ENCODE measurements at places on chromosomes 12 and 14.

DNA sequence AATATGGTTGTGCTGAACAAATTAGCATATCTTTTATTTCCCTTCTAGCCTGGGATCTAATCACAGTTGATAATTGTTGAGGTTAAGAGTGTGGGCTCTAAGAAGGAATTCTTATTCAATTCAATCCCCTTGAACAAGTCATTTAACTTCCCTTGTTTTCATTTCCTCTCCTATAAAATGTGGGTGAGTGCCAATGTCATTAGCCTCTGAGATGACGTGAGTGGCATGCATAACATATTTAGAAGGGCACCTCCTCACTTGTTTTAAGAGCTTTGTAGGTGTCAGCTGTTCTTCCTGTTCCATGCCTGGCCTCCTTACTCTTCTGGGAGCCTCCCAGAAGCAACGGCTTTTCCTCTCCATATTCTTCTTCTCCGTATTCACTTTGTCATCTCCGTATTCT is 155.4 kb upstream of the NEDD1 start:
- no peak for DNase-seq

- peak; percentile 34 for DNase-seq
Measured at GRCh38 chr12:52522346-52523011, 2.3 kb upstream of the KRT5 start.

- DNase-seq = no peak
Measured at GRCh38 chr12:31558521-31558920, 32.4 kb downstream of the DENND5B start.

GRCh38 chr12:95435355-95435754 is 38.6 kb upstream of the METAP2 start:
- DNase-seq = no peak

DNA sequence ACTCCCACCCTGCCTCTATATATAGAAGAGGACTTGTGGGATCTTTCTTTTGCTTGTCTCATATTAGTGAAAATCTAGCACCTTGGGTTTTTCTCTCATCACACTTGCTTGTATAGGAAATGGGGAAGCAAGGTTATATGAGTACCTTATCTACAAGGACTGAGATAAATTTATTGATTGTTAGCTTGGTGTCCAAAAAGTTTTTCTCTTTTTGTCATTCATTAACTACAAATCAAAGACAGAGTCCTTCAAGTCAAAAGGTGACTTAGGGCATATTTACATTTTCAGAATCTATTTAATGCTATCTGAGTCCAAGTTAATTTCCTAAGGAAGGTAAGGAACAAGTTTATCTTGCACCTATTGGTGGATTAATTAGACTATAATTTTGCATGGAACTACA is 92.7 kb downstream of the SNAPC1 start:
- no peak for DNase-seq

DNA sequence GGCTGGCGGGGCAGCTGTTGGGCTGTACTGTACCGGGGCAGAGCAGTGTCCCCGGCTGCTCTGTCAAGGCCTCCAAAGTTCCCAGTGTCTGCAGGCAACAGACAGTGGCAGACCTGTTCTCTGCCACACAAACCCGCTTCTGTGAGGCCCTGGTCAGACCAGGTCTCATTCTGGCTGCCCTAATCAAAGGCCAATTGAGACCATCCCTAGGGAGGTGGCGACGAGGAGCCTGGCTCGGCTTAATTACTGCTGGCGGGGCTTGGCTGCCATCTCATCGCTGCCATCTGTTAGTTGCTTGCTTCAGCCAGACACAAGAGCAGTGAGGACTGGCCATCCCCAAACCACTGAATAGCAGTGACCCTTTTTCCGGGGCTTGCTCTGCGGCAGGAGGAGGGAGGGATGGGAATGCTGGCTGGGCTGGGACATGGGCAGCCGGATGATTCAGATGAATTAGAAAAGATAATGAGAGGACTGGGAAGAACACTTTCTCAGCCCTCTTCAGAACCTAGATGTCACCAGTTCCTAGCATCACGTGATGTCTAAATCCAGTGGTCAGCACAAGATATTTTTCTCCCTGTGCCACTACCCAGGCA is 24.5 kb downstream of the ERG28 start:
- no peak for DNase-seq

- DNase-seq = no peak
Measured at GRCh38 chr12:28177905-28178304, 12.4 kb upstream of the CCDC91 start.

GRCh38 chr12:55830601-55831446 is 1.4 kb upstream of the DNAJC14 start:
- DNase-seq = peak; percentile 62

- no peak for DNase-seq
Measured at GRCh38 chr14:59184396-59184795, 4.1 kb upstream of the DAAM1 start.

DNA sequence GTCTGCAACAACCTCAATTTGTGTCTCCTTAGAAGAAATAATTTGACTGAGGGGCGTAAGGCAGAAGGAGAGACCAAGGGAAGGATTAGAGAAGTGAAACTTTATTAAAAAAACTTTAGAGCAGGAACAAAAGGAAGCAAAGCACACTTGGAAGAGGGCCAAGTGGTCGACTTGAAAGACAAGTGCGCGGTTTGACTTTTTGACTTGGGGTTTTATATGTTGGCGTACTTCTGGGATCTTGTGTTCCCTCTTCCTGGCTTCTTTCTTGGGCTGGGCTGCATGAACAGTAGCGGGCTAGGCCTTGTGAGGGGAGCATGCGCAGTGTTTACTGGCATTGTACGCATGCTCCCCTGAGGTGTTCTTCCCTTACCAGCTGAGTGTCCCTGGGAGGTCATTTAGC is 369.3 kb upstream of the DCN start:
- no peak for DNase-seq

DNA sequence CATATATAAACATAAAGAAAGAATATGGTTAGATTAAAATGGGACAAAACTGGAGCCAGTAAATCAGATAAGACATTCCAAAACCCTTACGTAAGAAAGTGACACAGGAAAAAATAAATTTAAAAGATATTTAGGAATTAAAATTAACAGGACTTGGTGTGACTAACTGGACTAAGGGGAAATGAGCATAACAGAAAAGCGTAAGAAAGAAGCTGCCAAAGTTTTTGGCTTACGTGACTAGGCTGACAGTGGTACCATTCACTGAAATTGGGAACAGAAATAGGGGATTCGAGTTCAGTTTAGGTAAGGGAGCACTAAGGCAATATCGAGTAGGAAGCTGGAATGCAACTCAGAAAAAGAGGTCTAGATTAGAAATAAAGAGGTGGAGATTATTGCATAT is 7.8 kb downstream of the CDK17 start:
- DNase-seq = no peak

GRCh38 chr14:61932974-61933373 is 170.8 kb downstream of the SNAPC1 start:
- no peak for DNase-seq

- no peak for DNase-seq
Measured at GRCh38 chr12:53179687-53180219, 769 bp upstream of the ZNF740 start.

DNA sequence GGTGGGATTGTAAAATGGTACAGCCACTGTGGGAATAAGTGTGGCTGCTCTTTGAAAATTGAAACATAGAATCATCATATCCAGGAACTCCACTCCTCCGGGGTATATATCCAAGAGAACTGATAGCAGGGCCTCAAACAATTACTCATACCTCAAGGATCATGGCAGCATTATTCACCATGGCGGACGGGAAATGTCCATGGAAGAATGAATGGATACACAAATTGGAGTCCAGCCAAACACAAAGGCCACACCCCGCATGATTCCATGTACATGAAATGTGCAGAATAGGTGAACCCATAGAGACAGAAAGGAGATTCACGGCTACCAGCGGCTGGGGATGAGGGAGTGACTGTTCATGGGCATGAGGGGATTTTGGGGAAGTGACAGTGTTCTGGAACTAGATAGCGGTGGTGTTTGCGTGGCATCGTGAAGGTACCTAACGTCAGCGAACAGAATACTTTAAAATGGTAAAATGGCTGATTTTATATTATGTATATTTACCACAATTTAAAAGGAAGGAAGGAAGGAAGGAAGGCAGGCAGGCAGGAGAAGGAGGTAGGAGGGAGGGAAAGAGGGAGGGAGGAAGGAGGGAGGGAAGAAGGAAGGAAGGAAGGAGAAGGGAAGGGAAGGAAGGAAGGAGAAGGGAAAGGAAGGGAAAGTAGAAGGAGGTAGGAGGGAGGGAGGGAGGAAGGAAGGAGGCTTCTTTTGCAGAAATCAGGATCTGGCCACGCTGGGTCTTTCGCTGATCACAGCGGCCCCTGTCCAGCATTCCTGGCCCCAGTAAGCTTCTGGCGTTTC is 14.1 kb upstream of the NCOR2 start:
- no peak for DNase-seq

- DNase-seq = no peak
Measured at GRCh38 chr12:101870925-101871324, 6.5 kb upstream of the DRAM1 start.

DNA sequence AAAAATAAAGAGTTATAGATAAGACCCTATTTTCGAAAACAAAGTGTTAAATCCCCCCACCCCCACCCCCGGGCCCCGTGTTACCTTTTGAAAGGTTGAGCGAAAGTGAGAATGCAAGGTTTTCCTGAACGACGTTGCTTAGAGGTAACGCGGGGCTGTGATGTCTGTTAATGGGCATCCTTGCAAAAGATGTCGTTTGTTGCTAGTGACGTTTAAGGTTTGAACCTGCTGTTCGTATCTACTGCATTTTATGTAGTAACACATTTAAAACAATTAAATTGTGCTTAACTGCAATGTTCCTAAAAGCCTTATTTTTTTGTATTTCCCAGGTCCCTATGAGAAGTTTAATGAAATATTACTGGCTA is 1.2 kb downstream of the CPSF6 start:
- DNase-seq = no peak

- DNase-seq = no peak
Measured at GRCh38 chr14:105126126-105126980, 42.2 kb downstream of the JAG2 start.

DNA sequence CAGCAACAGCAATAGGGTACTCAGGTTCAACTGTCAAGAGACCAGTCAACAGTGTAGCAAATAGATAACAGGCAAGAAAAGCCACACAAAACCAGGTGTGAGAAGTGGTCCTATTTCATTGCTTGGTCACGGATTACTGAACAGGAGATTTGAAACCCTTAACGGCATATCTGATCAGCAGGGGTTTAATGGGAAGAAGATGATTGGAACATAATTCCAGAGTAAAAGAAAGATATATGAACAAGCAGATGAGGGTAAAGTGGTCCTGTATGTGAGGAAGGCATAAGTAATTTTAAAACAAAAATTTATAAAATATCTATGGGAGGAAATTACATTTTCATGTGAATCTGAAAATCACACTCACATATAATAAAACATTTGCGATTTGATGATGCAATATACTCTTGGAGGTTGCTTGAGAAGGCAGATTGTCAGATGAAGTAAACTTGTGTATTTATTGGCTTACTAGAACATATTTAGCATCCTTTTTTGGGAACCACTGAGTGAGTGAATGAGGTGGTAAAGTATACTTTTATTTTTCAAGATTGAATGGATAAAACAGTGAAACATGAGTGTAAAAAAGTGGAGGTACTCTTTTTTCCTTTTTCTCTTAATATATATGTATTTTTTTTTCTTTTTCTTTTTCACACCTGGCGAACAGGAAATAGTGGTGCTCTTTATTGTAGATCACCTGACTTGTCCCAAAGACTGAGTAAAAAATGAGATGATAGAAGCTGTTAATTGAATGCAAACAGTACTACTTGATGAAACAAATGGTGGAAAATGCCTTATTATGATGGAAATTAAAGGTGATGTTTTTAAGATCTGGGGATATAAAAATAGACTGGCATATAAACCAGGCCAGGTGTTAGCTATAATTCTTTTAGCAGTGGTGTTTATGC is 21.6 kb upstream of the SDR39U1 start:
- DNase-seq = no peak

GRCh38 chr14:91568626-91569025 is 58.5 kb upstream of the PPP4R3A start:
- DNase-seq = peak; percentile 59

GRCh38 chr12:45227316-45228067 is 11.6 kb downstream of the ANO6 start:
- DNase-seq = no peak

- no peak for DNase-seq
Measured at GRCh38 chr14:37550511-37550910, 44.5 kb downstream of the FOXA1 start.

- DNase-seq = peak; percentile 57
Measured at GRCh38 chr14:70018713-70019211, 139.5 kb downstream of the SMOC1 start.

DNA sequence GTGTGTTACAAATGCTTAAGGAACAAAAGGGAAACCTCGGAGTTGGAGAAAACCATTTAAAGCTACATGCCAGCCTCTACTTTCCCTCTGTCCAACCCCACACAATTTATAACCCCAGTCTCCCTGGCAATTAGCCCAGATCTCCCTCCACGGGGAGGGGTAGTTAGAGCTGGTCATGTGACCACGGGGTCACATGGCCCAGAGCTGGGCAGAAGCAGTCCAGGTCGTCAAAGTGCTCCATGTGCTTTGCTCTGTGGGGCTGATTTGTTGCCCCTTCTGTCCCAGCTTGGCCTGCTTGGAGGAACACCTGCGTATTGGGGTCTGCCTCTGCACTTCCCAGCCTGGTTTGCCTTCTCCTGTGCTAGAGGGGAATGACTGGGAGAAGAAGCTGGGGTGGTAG is 219.1 kb downstream of the RBM19 start:
- no peak for DNase-seq

DNA sequence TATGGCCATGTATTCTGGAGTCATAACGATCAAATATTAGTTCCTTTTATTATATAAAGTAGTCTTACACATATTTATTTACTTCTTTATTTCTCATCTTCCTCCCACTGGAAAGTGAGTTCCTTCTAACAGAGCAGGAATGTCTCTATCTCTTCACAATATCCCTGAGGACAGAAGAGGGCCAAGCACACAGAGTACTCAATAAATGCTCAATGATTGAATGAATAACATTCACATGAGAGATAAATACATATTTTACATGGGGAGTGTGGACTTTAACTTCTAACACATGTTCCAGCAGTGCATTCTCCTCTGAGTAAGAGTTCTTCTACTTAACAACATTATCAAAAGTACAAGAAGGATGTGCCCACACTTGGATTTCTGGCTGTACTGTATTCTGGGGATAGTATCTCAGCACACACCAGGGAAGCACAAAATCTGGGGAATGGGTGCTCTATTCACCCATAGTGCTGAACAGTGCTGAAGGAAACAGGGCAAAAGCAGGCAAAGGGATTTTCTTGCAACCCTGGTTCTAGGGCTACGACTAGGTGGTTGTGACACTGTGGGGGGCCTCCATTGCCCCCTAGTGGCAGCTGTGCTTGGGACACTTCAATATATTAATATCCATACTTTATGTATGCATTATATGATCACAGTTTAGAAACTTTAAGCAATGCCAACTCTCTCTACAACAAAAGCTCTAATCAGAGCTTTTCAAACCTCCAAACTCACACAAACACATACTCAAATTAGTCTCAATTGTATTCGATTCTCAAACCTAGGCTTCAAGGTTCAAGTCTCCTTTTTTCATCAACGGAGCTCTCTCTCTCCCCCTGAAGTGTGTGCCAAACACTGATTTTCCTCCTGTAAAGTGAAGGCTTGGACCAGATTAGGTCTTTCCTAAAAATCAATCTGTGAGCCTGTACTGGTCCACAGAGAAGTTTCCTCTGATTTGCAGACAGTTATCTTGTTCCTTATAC is 115.5 kb downstream of the SLC2A13 start:
- peak; percentile 57 for DNase-seq

- DNase-seq = no peak
Measured at GRCh38 chr12:99389751-99390150, 257.8 kb upstream of the GARIN6 start.

- DNase-seq = no peak
Measured at GRCh38 chr14:105393151-105393550, 5.2 kb upstream of the TEX22 start.

Data from left lobe of liver (tissue), 2 donors.